Cardiac septum (tissue), 1 donor: ENCODE measurements at places on chromosomes 4 and X. TPM values are rescaled to one million over a fixed set of nuclear protein-coding genes. Genes with fewer than 3 reads are reported as not detected.

The AMOT gene
- 6.4 TPM for total RNA-seq

The XK gene
- 6.8 TPM for total RNA-seq

The FAM53A gene
- 1.00 TPM for total RNA-seq

The IGSF1 gene
- 16.3 TPM for total RNA-seq

The ARHGAP24 gene
- total RNA-seq: 60.1 TPM

The DOCK11 gene
- 3.8 TPM for total RNA-seq

The NAA11 gene
- total RNA-seq: not detected

The OTUD6A gene
- total RNA-seq: not detected

The PNMA6F gene
- total RNA-seq: not detected

The TMEM150C gene
- 7.4 TPM for total RNA-seq

The TRAM1L1 gene
- total RNA-seq: 0.78 TPM

The AVPR2 gene
- total RNA-seq: 3.3 TPM

The UBE2D3 gene
- 239 TPM for total RNA-seq

The SCARB2 gene
- 114 TPM for total RNA-seq

The SPIN2B gene
- total RNA-seq: 9.2 TPM

The CRLF2 gene
- total RNA-seq: not detected

The TREX2 gene
- 0.19 TPM for total RNA-seq

The ERCC6L gene
- 0.08 TPM for total RNA-seq
